ENCODE measurements at places on chromosomes 3 and 15. TPM values are rescaled to one million over a fixed set of nuclear protein-coding genes. Genes with fewer than 3 reads are reported as not detected.
A peak's percentile ranks its signal among the peaks of the same experiment; 100 is the strongest.

DNA sequence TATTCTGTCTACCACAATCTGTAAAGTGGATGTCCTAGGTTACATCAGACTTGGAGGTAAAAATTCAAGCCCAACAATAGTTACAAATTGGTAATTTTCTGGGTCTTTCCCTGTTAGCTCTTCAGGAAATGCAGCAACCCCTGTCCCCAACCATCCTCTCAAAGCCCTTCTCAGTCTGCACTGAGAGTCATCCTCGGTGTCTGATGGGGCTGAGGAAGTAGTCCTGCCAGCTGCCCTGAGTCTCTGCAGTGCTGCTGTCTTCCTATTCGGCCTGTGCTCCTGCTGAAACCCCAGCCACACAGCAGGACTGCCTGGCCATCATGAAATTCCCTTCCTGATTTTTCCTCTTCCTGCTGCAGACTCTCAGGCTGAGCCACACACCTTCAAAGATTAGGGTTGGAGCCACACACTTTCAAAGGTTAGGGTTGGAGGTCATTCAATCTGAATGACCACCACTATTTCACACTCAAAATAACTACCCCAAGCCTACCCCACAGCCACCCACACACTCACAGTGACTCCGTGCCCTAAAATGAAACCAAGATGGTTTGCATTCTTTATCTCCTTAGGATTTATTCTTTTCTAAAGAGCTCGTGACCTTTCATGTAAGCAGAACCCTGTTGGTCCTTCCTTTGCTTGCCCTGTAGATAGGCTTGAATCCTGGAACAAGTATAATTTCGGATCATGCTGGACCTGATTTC lies 17.6 kb downstream of the TRIM42 start:
- H3K27me3 ChIP-seq = no peaks in the 10 kb centered on the region
- no peaks in the 10 kb centered on the region for H3K4me1 ChIP-seq
- no peak overlapping the region for H3K4me3 ChIP-seq
- H3K36me3 ChIP-seq = no peaks in the 10 kb centered on the region
- DNase-seq = no peak

GRCh38 chr3:9167222-9167621 lies 82.2 kb downstream of the SRGAP3 start:
- H3K36me3 ChIP-seq = no peaks in the 10 kb centered on the region
- DNase-seq = no peak
- no peak overlapping the region for H3K4me3 ChIP-seq
- no peaks in the 10 kb centered on the region for H3K27me3 ChIP-seq

DNA sequence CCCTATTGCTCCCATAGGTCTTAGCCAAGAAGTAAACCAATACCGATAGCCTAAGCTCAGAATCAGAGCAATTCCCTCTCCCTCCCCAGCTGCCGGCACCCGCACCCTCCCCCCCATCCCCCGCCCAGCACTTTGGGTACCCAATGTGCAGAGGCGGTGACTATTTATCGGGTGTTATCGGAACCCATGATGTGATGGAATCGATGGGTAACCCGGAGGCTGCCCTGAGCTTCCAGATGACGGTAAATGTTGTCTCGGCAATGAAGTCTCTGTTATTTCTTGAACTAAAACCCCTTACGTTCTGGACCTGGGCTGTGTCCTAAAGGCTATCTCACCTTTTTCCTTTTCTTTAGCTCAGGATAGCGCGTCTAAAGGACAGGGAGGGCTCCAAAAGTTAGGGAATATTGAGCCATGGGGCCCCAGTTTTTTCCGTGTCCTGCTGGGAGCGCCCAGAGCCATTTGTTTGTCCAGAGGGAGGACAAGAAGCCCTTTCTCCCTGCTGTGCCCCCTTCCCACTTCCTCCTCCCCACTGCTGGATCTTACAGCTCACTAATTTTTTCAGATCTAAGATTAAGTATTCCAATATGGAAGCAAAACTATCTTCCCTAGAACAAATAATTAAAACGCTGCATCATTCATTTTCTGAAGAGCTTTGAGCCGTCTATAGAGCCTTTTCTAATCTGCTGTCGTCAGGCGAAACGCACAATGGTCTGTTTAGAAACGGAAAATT lies 1.5 kb downstream of the SLITRK3 start:
- no peaks in the 10 kb centered on the region for H3K36me3 ChIP-seq
- peaks cover 19% of the 10 kb centered on the region for H3K4me1 ChIP-seq
- no peak for DNase-seq
- peak overlapping the region; percentile 54 for H3K4me3 ChIP-seq
- no peak overlapping the region for H3K27ac ChIP-seq
- H3K27me3 ChIP-seq = peaks cover 51% of the 10 kb centered on the region

GRCh38 chr15:60972301-60972700 lies 256.8 kb downstream of the RORA start:
- no peak overlapping the region for H3K4me3 ChIP-seq
- no peak overlapping the region for H3K27ac ChIP-seq
- no peaks in the 10 kb centered on the region for H3K4me1 ChIP-seq
- DNase-seq = no peak
- H3K36me3 ChIP-seq = no peaks in the 10 kb centered on the region
- no peaks in the 10 kb centered on the region for H3K27me3 ChIP-seq

GRCh38 chr3:12997387-12997786 lies 75.8 kb downstream of the IQSEC1 start:
- H3K27ac ChIP-seq = no peak overlapping the region
- no peak for DNase-seq
- H3K4me1 ChIP-seq = peaks cover 7% of the 10 kb centered on the region
- no peaks in the 10 kb centered on the region for H3K27me3 ChIP-seq
- no peaks in the 10 kb centered on the region for H3K36me3 ChIP-seq

DNA sequence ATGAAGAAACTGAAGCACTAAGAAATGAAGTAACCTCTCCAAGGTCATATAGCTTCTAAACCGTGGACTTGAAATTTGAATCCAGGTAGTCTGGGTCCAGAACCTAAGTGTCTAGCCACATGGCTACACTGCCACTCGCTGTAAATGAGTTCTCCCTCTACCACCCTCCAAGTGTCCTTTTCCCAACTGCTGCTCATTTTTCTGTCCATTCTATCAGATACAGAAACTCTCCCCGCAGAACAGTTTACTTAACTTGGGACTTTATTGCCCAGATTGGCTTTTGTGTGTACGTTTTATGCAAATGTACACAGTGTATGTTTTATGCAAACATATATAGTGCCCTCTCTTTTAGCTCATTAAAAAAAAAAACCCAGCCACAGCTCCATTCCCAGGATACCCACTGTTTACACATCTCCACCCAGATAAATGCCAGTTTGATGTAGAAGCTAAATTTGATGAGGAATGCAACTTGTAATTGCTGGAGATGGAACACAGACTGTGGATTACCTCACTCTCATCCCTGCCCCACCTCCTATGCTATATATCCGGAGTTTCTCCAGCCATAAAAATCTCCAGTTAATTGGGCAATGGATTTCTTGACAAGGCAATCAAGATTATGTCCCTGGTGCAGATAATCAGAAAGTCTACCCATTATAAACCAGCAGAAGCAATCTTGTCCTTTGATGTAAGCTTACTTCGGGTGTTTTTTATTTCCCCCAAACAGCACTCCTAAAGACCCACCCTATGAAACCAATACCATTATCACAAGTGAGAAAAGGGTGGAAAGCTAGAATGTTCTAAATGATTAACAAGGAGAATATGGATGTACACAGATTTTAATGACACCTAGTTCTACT lies 42.0 kb downstream of the THBS1 start:
- no peak overlapping the region for H3K27ac ChIP-seq
- no peaks in the 10 kb centered on the region for H3K4me1 ChIP-seq
- no peaks in the 10 kb centered on the region for H3K27me3 ChIP-seq
- H3K36me3 ChIP-seq = no peaks in the 10 kb centered on the region
- no peak overlapping the region for H3K4me3 ChIP-seq

GRCh38 chr15:71659730-71660067 lies 150.7 kb upstream of the NR2E3 start:
- no peaks in the 10 kb centered on the region for H3K4me1 ChIP-seq
- no peaks in the 10 kb centered on the region for H3K27me3 ChIP-seq
- H3K36me3 ChIP-seq = no peaks in the 10 kb centered on the region
- no peak overlapping the region for H3K27ac ChIP-seq
- H3K4me3 ChIP-seq = no peak overlapping the region

GRCh38 chr3:184414418-184415202 lies 34.8 kb downstream of the CHRD start:
- H3K4me1 ChIP-seq = no peaks in the 10 kb centered on the region
- H3K27ac ChIP-seq = no peak overlapping the region
- no peak overlapping the region for H3K4me3 ChIP-seq
- H3K36me3 ChIP-seq = no peaks in the 10 kb centered on the region
- H3K27me3 ChIP-seq = no peaks in the 10 kb centered on the region
- no peak for DNase-seq

- H3K27ac ChIP-seq = no peak overlapping the region
- H3K4me1 ChIP-seq = no peaks in the 10 kb centered on the region
- no peak overlapping the region for H3K4me3 ChIP-seq
- no peaks in the 10 kb centered on the region for H3K36me3 ChIP-seq
- DNase-seq = no peak
These were observed 145.3 kb downstream of the CNTN3 start for GRCh38 chr3:74469151-74469550.

DNA sequence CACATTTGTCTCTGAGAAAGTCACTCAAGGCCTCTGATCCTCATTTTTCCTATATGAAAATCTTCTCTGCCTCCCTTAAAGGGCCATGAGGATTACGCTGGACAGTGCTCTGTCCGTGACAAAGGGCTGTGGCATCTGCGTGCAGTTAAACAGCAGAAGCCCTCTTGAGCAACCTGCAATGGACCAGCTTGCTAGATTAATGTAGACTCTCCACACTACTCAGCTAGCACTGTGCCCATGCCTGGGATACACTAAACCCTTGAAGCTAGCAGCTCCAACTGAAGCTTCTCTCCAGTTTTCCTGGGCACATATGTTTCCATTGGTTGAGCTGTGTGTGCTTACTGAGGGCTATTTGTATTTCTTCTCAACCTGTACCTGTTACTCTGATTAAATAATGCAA lies 303.8 kb downstream of the RPLP1 start:
- no peaks in the 10 kb centered on the region for H3K27me3 ChIP-seq
- no peak overlapping the region for H3K4me3 ChIP-seq
- DNase-seq = no peak
- H3K4me1 ChIP-seq = no peaks in the 10 kb centered on the region
- H3K27ac ChIP-seq = no peak overlapping the region

DNA sequence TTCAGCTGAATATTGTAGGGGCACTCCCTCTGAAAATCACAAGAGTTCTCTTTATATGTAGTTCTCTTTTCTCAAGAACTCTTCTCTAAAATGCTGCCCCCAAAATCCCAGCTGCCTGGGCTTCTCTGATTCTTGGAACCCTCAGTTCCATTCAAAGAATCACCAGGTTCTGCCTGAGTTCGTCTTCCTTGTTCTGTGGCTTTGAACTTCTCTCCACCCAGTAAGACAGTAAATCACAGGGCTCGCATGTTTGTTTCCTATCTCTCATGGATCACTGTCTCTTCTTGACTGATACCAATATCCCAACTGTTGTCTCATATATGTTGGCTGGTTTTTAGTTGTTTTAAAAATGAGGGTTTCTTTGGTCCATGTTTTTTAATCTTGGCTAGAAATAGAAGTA lies 359.5 kb upstream of the CBLB start:
- H3K27me3 ChIP-seq = no peaks in the 10 kb centered on the region
- no peaks in the 10 kb centered on the region for H3K36me3 ChIP-seq
- H3K4me3 ChIP-seq = no peak overlapping the region

GRCh38 chr3:53957831-53958230 lies 66.2 kb upstream of the SELENOK start:
- no peaks in the 10 kb centered on the region for H3K36me3 ChIP-seq
- no peak for DNase-seq
- no peaks in the 10 kb centered on the region for H3K27me3 ChIP-seq
- no peak overlapping the region for H3K27ac ChIP-seq
- H3K4me1 ChIP-seq = no peaks in the 10 kb centered on the region
- no peak overlapping the region for H3K4me3 ChIP-seq

DNA sequence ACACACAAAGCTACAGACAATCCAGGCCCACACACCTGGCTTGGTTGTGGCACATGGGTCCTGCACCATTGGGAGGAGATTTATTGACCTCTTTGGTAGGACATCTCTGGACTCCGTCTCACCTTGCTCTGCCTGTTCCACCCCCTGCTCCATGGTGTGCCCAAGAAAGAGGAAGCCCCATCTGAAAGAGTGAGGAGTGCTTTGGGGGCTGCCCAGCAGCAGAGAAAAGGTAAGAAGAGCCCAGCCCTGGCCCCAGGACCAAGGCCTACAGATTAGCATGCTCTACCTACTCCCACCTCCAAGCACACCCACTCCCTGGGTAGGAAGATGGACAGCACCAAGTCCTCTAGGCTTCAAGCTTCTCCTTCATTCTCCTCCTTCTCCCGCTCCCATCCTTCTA lies 3.2 kb upstream of the DCAF1 start:
- no peak overlapping the region for H3K4me3 ChIP-seq
- H3K36me3 ChIP-seq = no peaks in the 10 kb centered on the region

DNA sequence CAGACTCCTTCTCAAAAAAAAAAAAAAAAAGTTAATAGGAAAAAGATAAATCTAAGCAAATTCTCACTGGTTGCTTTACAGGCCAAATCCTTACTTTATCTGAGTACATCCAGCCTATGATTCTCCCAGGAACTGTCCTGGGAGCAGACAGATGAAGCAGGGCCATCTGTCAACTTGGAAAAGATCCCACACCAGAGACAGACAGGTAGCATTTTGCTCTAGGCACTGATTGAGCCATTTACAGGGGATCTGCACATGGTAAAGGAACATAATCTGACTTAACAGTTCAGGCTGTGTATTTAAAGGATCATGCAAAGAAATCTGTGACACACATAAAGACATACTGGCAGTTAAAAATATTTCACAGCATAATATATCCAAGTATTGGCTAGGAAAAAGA lies 1006.5 kb downstream of the TBL1XR1 start:
- no peak for DNase-seq
- no peaks in the 10 kb centered on the region for H3K4me1 ChIP-seq
- no peaks in the 10 kb centered on the region for H3K36me3 ChIP-seq
- no peak overlapping the region for H3K27ac ChIP-seq

The GATM gene
- 7.6 TPM for total RNA-seq

The ARPP21 gene
- total RNA-seq = not detected

The TRAIP gene
- total RNA-seq = 18.5 TPM

The P4HTM gene
- total RNA-seq = 28.3 TPM

The PTPN23 gene
- 35.7 TPM for total RNA-seq

The GLDN gene
- total RNA-seq = 0.57 TPM

Measured in Panc1 (cell line).